Activated CD4-positive, alpha-beta T cell treated with anti-CD3 and anti-CD28 coated beads, Interleukin-2, amount 50 U/mL, for 48 hours (primary cell): ENCODE measurements at places on chromosomes 7 and 10.

GRCh38 chr7:43758822-43759683 is 573 bp downstream of the BLVRA start:
- peak; percentile 52 for DNase-seq

GRCh38 chr10:35640951-35641675 is 983 bp downstream of the FZD8 start:
- peak; percentile 61 for DNase-seq

DNA sequence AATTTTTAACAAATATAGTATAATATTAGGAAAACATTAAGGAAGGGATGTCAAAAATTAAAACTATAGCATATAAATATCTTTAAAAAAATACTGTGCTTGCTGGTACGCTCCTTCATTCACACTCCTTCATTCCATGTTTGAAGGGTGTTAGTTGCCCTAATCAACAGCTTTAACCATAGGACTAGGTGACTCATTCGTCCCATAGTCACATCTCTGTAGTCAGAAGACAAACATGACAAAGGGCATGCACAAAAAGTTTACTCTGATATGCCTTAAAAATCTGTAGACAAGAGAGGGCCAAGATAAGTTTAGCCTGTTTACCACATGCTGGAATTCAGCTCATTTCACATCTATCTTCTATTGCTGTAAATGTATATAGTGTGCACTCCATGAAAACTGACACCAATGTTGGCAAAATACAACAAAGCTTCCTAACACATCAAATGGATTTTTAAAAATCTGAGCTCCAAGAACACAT is 646 bp downstream of the FAM13C start:
- DNase-seq, result no peak

GRCh38 chr7:1033546-1034145 is 10.7 kb upstream of the GPR146 start:
- DNase-seq, result no peak

DNA sequence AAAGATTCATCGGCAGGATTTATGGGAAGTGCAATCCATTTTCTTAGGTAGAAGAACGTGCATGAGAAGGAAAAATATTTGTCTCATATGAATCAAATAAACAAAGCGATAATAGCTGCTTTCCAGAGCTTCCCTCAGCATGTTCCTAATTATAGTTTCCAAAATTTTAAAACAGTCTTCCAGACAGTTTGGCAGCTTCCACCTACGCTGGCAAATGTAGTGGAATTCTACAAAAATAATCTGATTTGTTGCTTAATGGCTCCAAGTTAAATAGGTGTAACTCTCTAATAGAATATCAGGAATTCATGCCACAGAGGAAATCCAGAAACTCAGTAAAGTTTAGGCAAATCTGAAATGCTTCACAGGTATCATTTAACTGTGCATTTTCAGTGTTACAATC is 23.3 kb upstream of the AGBL3 start:
- DNase-seq, result no peak

- peak; percentile 35 for DNase-seq
Measured at GRCh38 chr7:26167303-26167934, 15.4 kb downstream of the NFE2L3 start.
